Kidney (tissue), 22 donors: ENCODE measurements at places on chromosomes 5 and 9.

DNA sequence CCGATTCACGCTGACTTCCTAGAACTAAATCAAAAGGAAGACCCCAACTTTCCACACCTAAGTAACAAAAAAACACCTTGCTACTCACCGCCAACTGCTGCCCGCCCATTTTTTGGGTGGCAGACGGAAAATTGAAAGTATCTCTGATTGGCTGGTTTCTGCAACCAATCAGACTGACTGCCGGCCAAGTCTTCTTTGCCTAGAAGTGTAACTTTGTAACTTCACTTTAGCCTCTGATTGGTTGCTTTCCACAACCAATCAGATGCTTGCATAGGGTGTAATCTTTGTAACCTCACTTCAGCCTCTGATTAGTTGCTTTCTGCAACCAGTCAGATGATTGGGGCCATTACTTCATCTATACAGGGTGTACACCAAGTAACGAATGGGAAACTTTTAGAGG lies 42.6 kb upstream of the ANKH start:
- H3K36me3 ChIP-seq: no peaks in the 10 kb centered on the region
- no peaks in the 10 kb centered on the region for H3K4me1 ChIP-seq
- DNase-seq: no peak
- no peak overlapping the region for H3K4me3 ChIP-seq
- H3K27ac ChIP-seq: no peak overlapping the region

GRCh38 chr9:87497604-87498045 lies at the start of gene DAPK1:
Gene DAPK1 (plus strand): TSS chr9:87497867. CDS start chr9:87499078, 1,211 bp downstream.
- peak within 1 kb of the TSS; percentile 81 for H3K4me3 ChIP-seq
- H3K36me3 ChIP-seq: no peaks in the 10 kb centered on the region
- no peaks in the 10 kb centered on the region for H3K27me3 ChIP-seq
- no peaks in the 10 kb centered on the region for H3K4me1 ChIP-seq
- peak within 1 kb of the TSS; percentile 83 for H3K27ac ChIP-seq

DNA sequence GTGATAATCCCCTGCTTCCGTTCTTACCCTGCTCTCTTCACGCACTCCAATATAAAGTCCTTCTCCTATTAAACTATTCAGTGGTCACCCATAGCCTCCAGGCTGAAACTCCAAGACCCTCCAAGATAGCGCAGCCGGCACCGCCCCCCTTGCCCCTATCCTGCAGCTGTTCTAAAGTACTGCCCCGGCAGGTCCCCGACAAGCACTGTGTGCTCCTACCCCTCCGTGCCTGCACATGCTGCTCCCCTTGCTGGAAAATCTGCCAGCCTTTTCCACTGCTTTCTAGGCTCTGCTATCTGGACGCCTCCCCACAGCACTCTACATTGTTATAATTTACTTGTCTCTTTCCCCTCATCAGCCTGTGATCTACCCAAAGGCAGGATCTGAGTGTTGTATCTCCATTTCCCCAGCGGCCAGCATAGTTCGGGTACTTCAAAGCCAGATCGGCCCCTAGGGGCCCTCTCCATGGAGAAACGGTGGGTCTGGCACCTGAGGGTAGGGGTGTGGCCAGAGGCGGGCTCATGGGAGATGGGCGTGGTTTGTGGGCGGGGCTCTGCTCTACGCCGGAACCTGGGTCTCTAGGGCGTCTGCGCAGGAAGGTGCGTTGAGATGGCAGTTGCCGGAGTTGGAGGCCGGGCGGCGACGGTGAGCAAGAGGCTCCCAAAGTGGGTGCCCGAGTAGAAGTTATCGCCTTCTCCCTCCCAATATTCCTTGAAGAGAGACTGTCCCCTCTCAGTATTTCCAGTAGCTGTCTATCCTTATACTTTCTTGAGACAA lies 83.5 kb upstream of the RUSC2 start:
- peak overlapping the region; percentile 40 for H3K4me3 ChIP-seq
- H3K4me1 ChIP-seq: no peaks in the 10 kb centered on the region
- H3K27me3 ChIP-seq: no peaks in the 10 kb centered on the region

DNA sequence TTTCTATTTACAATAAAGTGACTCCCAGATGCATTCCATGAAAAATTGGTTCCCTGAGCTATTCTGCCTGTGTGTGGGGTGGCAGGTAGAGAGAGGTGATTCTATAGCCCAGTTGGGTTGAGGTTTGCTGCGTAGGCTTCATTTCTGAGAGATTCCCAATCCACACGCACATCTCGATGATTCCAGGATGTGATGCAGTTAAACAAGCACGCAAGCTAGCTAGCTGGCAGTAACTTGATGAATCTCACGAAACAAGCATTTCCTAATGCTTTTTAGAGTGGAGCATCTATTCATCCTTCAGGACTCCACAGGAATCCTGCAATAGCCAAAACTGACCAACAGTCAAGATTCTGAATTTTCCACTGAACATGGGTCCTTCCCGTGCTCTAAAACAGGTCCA lies 43.8 kb upstream of the CER1 start:
- no peak for DNase-seq
- H3K36me3 ChIP-seq: peaks cover 3% of the 10 kb centered on the region
- no peak overlapping the region for H3K27ac ChIP-seq
- H3K4me3 ChIP-seq: no peak overlapping the region

DNA sequence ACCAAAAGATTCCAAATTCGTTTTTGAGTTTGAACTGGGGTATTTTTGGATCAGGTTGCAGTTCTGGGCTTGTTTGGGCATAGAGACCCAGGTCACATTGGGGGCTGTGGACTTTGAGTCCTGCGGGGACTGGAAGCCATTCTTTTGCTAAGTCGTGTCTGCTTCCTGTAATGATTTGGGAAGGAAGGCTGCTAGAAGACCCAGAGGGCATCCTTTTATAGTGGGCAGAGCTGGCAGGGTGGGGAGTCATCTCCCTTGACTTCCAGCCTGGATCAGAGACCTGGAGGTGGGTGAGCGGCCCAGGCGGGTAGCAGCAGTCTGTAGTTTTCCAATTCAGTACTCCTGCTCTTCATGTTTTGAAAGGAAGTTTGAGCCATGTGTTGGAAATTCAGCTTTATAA lies 11.3 kb downstream of the ZNF618 start:
- peak overlapping the region; percentile 26 for H3K27ac ChIP-seq
- H3K4me3 ChIP-seq: no peak overlapping the region
- H3K4me1 ChIP-seq: peaks cover 30% of the 10 kb centered on the region
- no peaks in the 10 kb centered on the region for H3K36me3 ChIP-seq

- DNase-seq: no peak
- no peaks in the 10 kb centered on the region for H3K4me1 ChIP-seq
- no peaks in the 10 kb centered on the region for H3K27me3 ChIP-seq
Measured at GRCh38 chr5:122736086-122736845, 38.6 kb upstream of the SNX2 start.

- H3K36me3 ChIP-seq: no peaks in the 10 kb centered on the region
- peaks cover 12% of the 10 kb centered on the region for H3K27me3 ChIP-seq
Measured at GRCh38 chr5:76956033-76956432, 3.2 kb downstream of the CRHBP start.

- H3K4me1 ChIP-seq: no peaks in the 10 kb centered on the region
- no peak overlapping the region for H3K4me3 ChIP-seq
- DNase-seq: no peak
- no peaks in the 10 kb centered on the region for H3K36me3 ChIP-seq
- H3K27me3 ChIP-seq: no peaks in the 10 kb centered on the region
Measured at GRCh38 chr9:91785447-91785842, 164.6 kb downstream of the ROR2 start.

DNA sequence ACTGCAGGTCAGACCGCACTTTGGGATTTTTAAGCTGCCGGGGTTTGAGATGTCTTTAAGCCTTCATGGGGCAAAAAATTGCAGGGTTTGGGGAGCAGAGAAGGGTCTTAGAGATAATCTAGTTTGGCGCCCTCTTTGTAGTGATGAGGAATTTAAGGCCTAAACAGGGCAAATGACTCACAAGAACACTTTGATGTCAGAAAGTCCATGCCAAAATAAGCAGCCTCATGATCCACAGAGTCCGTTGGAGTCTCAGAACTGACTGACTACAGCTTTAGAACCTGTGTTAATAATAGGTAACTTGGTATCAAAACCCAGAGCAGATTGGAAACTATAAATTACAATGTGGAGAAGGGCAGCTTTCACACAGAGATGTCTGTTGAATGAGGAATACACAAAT lies 35.9 kb upstream of the PTGS1 start:
- H3K27me3 ChIP-seq: no peaks in the 10 kb centered on the region
- DNase-seq: no peak
- H3K27ac ChIP-seq: no peak overlapping the region

DNA sequence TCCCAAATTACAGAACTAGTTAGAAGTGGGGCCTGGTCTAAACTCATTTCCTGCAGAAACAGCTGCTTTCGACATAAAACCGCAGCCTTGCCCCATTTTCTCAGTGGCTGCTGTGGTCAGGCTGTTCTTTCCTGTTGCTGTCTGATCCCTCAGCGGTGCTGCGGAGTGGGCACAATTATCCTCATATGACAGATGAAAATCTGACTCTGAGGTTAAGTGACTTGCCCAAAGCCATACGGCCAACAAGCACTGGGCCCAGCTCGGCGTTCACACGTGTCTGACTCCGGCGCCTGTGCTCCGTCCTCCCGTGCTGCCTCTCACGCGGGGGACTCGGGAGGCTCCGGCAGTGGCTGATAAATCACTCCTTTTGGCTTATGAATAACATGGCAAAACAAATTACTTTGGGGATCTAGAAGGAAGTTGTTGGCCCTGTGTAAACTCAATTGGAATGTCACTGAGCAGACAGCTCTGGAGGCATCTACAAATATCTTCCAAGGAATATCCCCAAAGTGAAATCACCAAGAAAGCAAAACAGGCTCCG lies 142.6 kb upstream of the LMX1B start:
- DNase-seq: peak; percentile 80
- H3K4me3 ChIP-seq: no peak overlapping the region
- H3K36me3 ChIP-seq: no peaks in the 10 kb centered on the region
- no peaks in the 10 kb centered on the region for H3K4me1 ChIP-seq

GRCh38 chr5:36832274-36832673 lies 44.3 kb upstream of the NIPBL start:
- H3K27me3 ChIP-seq: no peaks in the 10 kb centered on the region
- no peak overlapping the region for H3K4me3 ChIP-seq
- no peak overlapping the region for H3K27ac ChIP-seq
- H3K4me1 ChIP-seq: no peaks in the 10 kb centered on the region
- DNase-seq: no peak
- H3K36me3 ChIP-seq: no peaks in the 10 kb centered on the region

DNA sequence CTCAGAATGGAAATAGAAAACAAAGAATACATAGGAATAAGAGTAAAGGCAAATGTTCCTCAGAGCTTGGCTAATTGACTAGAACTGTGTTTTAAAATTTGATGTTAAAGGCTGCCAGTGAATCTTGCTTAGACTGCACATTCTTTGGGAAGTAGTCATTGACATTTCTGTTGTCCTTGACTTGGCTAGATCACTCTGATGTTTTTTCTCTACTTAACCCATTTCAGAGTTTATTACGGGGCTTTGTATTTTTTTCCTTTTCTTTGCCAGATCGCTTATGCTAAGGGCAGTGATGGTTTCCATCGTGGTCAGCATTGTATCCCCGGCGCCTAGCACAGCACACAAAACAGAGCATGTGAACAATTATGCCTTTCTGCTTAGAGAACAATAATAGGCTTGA lies 1126.7 kb upstream of the CDH9 start:
- no peak overlapping the region for H3K4me3 ChIP-seq
- H3K27ac ChIP-seq: no peak overlapping the region
- no peaks in the 10 kb centered on the region for H3K27me3 ChIP-seq
- H3K4me1 ChIP-seq: no peaks in the 10 kb centered on the region

GRCh38 chr9:90881648-90882047 lies 80.0 kb downstream of the SYK start:
- H3K36me3 ChIP-seq: peaks cover 4% of the 10 kb centered on the region
- DNase-seq: peak; percentile 14
- H3K27me3 ChIP-seq: no peaks in the 10 kb centered on the region
- H3K27ac ChIP-seq: no peak overlapping the region

DNA sequence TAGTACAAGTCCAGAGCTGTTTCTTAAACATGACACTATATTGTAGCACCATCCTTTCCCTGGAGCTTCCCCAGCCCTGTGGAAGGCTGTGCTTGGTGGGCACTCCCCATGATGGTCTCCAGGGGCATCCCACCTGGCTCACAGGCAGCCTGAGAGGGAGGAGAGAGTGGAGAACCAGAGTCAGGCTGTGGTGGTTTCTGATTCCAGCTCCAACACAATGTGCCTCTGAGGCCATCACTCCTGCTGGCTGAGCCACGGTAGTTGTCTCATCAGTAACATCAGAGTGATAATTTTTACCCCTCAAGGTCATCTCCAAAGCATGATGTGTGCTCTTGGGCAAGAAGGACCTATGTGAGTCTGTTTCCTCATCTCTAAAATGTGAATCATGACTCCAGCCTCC lies 398.0 kb downstream of the CDK5RAP2 start:
- DNase-seq: no peak
- no peak overlapping the region for H3K4me3 ChIP-seq
- H3K4me1 ChIP-seq: no peaks in the 10 kb centered on the region
- no peaks in the 10 kb centered on the region for H3K27me3 ChIP-seq
- no peak overlapping the region for H3K27ac ChIP-seq
- no peaks in the 10 kb centered on the region for H3K36me3 ChIP-seq

GRCh38 chr5:172911628-172911880 lies 47.7 kb upstream of the RPL26L1 start:
- no peaks in the 10 kb centered on the region for H3K36me3 ChIP-seq
- no peak for DNase-seq
- no peaks in the 10 kb centered on the region for H3K27me3 ChIP-seq
- H3K4me1 ChIP-seq: no peaks in the 10 kb centered on the region
- H3K27ac ChIP-seq: no peak overlapping the region

GRCh38 chr5:54743997-54744788 lies 226.6 kb downstream of the SNX18 start:
- peaks cover 7% of the 10 kb centered on the region for H3K4me1 ChIP-seq
- no peaks in the 10 kb centered on the region for H3K27me3 ChIP-seq
- H3K36me3 ChIP-seq: no peaks in the 10 kb centered on the region

DNA sequence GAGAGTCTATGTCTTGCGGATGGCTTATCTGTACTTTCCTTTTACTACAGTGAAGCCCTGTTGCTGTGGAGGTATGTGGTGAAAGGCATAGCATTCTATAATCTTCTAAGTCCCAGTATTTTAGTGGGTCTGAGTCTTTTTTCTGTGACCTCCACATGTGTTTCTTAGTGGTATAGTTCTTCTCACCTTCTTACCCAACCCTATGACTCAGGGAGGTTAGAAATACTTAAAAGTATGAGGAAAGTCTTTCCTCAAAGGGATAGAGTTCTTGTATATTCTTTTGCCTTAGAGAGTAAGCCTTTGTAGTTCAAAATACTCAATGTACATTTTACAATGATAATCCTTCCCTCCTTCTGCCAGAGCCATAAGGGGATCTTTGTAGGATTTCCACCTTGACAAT lies 621.9 kb upstream of the CTNND2 start:
- H3K27ac ChIP-seq: no peak overlapping the region
- H3K36me3 ChIP-seq: no peaks in the 10 kb centered on the region
- no peak for DNase-seq
- H3K4me3 ChIP-seq: no peak overlapping the region
- H3K4me1 ChIP-seq: no peaks in the 10 kb centered on the region
- no peaks in the 10 kb centered on the region for H3K27me3 ChIP-seq

GRCh38 chr9:110742741-110743371 lies 74.3 kb downstream of the MUSK start:
- no peaks in the 10 kb centered on the region for H3K36me3 ChIP-seq
- H3K4me1 ChIP-seq: no peaks in the 10 kb centered on the region
- no peak overlapping the region for H3K4me3 ChIP-seq
- H3K27ac ChIP-seq: peak overlapping the region; percentile 76
- no peaks in the 10 kb centered on the region for H3K27me3 ChIP-seq
- peak; percentile 64 for DNase-seq
